ENCODE measurements at places on chromosomes 1 and 21.
A peak's percentile ranks its signal among the peaks of the same experiment; 100 is the strongest.

DNA sequence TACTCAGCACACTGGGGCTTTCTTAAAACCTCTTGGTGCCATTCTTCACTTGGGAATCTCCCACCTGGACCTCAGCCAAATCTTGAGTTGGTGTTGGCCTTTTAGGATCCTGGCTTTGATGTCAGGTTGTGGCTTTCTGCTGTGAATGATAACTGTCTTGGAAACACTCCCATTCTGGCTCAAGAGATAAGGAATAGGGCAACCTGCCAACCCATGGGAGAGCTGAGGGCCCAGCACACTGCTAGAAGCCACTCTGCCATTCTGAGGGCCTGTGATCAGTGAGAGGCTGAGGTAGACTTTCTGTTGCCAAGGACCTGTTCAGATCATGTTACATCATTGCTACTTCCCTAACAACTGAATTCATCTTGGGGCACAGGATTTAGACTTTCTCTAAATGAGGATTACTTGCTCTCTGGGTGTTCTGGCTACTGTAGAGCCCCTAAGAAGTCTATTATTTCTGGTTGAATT lies 45.8 kb downstream of the TTC39A start:
- DNase-seq: no peak

- DNase-seq: no peak
Measured at GRCh38 chr1:54356680-54357147, 49.5 kb downstream of the SSBP3 start.

GRCh38 chr1:28249866-28250295 lies 9.4 kb upstream of the SESN2 start:
- DNase-seq: no peak

DNA sequence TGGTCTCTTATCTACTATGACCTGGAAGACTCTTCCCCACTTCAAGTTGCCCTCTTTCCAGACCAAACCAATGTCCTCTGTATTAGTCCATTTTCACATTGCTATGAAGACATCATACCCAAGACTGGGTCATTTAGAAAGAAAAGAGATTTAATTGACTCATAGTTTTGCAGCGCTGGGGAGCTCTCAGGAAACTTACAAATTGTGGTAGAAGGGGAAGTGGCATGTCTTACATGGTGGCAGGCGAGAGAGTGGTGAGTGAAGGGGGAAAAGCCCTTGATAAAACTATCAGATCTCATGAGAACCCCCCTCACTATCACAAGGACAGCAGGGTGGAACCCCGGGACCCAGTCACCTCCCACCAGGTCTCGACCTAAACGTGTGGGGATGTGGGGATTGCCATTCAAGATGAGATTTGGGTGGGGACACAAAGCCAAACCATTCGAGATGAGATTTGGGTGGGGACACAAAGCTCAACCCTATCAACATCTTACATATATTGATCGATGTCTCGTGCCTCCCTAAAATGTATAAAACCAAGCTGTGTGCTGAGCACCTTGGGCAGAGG lies 14.2 kb upstream of the AGPAT3 start:
- DNase-seq: no peak

DNA sequence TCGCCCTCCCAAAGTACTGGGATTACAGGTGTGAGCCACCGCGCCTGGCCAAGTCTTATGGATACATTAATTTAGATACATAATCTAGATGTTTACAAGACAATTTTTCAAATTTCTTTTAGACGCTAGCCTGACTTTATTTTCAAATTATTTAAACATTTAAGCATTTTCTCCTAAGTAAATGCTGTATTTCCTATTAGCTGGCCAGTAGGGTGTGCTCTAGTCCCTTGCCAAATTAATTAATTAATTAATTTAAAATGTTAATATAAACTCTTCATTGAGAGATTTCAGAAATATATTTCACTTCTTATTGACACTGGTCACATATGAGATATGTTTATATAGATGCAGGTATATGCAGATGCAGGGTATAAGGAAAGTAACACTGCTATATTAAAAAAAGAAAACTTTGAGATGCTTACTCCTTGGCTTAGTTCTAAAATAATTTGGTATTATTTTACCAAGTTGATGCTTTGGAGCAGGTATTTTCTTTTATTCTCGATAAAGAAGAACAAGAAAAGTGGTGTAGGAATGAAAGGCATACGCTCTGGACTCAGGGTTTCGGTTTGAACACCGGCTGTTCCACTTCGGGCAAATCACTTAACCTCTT lies 5.2 kb upstream of the ERRFI1 start:
- DNase-seq: no peak

- DNase-seq: no peak
Measured at GRCh38 chr21:30083225-30083945, 83.2 kb downstream of the CLDN17 start.

- DNase-seq: no peak
Measured at GRCh38 chr1:159054427-159054826, 22.1 kb downstream of the AIM2 start.

DNA sequence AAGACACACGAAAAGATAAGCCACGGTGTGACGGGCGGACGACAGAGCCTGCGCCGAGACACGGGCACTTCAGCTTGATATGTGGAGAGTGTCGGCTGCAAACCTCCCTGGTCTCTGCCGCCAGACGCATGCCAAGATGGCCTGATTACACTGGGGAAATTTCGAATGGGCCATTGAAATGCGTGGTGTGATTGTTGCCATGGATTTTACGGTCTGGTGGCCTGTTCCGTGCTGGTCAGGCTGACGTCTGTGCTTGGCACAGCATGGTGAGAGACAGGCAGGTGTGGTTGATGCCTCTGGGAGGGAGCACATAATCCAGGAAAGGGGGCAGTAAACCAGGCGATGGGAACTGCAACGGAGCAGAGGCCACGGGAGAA lies 105.6 kb upstream of the TMPRSS2 start:
- no peak for DNase-seq

DNA sequence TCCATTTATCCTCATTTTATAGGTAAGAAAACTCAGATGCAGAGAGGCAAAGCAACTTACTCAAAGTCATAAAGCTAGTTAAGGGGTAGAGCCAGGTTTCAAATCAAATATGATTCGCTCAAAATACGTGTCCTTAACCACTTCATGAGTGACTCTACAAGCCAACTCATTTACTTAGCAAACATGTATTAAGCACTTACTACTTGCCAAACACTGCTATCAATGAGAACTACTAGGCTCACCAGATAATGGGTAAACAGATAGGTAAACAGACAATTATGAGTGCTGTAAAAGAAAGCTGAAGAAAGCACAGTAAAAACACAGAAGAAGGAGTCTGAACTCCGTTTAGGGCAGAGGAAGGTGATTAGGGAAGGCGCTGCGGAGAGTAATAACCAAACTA lies 65.9 kb downstream of the WDR64 start:
- no peak for DNase-seq

- DNase-seq: no peak
Measured at GRCh38 chr1:240941701-240942370, 329.9 kb upstream of the GREM2 start.

DNA sequence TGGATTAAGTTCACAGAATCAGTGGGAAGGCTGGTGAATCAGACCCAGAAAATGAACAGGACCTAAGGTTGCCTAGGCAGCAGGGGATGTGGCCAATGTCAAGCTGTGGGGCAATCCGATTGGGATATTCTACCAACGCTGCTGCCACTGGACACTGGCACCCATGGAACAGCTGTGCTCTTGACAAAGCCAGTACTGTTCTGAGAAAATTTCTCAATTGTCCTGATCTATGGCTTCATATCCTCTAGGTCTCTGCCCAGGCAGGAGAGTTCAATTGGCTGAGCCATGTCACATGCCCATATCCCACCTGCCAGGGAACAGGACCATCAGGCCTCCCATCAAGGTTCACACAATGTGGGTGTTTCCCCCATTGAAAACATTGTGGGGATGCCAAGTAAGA lies 6.2 kb downstream of the TACSTD2 start:
- DNase-seq: no peak

DNA sequence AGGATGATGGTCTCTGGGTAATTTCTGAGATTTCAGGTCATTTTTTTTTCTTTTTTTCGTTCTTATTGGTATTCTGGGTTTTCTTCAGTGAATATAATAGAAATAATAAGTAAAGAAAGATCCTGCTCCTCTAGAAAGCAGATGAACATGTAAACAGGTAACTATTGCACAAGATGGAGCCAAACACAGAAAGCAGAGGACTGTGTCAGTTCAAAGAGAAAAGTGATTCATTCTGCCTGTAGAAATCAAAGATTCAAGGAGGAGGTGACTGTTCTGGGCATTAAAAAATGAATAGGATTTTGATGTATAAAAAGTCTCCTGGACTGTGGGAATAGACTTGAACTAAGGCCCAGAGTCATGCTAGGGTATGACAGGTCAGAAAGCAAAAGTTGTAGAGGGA lies 41.9 kb upstream of the POU2F1 start:
- DNase-seq: no peak

- DNase-seq: no peak
Measured at GRCh38 chr1:21778405-21778727, 4.6 kb downstream of the USP48 start.

- no peak for DNase-seq
Measured at GRCh38 chr1:100299521-100300222, 33.7 kb downstream of the RTCA start.

- DNase-seq: no peak
Measured at GRCh38 chr1:116948642-116949041, 38.9 kb downstream of the PTGFRN start.

DNA sequence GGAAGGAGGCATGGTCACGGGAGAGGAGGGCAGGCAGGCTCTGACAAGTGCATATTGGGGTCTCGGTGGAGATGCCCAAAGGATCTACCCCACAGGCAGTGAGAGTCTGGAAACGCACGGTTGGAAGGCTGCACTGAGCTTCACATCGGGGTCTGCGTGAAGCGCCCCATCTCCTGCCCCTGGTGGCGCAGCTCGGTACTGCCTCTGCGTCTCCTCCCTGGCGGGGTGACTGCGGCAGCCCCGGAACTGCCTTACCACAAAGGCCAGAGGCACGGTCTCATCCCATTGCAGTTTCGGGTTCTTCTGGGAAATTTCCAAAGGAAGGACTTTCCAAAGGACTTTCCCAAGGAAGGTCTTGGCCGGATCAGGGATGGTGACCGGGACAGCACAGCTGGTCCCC lies 69.2 kb upstream of the AJAP1 start:
- no peak for DNase-seq

GRCh38 chr21:45326891-45327440 lies 39.3 kb upstream of the POFUT2 start:
- no peak for DNase-seq

- DNase-seq: no peak
Measured at GRCh38 chr1:204736836-204737235, 51.3 kb upstream of the LRRN2 start.

- no peak for DNase-seq
Measured at GRCh38 chr1:212037900-212038299, 2.4 kb downstream of the DTL start.

GRCh38 chr21:43832648-43833047 lies 32.4 kb upstream of the AGPAT3 start:
- DNase-seq: no peak

- DNase-seq: no peak
Measured at GRCh38 chr1:35605071-35605866, 32.2 kb downstream of the TFAP2E start.

- no peak for DNase-seq
Measured at GRCh38 chr1:101474039-101474665, 237.3 kb downstream of the S1PR1 start.

DNA sequence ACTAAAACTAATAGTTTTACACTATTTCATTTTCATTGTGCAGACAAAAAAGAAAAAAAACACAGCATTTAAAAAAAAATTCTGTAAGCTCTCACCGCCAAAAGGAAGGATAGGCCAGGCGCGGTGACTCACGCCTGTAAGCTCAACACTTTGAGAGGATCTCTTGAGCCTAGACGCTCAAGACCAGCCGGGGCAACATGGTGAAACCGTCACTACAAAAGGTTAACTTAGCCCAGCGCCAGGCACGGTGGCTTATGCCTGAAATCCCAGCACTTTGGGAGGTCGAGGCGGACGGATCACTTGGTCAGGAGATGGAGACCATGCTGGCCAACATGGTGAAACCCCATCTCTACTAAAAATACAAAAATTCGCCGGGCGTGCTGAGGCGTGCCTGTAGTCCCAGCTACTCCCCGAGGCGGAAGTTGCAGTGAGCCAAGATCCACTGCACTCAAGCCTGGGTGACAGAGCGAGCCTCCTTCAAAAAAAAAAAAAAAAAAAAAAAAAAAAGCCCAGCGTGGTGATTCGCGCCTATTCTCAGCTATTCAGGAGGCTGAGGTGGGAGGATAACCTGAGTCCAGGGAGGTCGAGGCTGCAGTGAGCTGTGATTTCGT lies 14.3 kb upstream of the SPEN start:
- peak; percentile 3 for DNase-seq

DNA sequence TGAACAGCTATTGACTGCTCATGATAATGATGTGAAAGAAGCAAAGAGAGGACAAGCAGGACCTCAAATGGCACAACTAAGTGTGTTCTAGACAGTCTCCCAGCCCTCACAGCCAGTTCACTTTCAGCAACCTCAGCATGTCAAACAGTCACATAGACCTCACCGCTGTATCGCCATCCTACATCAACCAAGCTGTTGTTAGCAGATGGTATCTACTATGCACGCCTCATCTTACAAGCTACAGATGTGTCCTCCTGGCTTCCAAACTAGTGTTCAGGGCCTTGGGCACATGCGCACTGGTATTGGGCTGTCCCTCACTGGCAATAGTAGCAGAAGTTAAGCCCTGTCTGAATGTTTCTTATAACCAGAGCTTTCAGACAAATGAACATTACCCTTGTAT lies 28.4 kb downstream of the EVI5 start:
- DNase-seq: no peak

- DNase-seq: no peak
Measured at GRCh38 chr1:21189906-21190500, 13.3 kb upstream of the EIF4G3 start.

- DNase-seq: no peak
Measured at GRCh38 chr1:191974004-191974403, 184.3 kb upstream of the RGS18 start.

DNA sequence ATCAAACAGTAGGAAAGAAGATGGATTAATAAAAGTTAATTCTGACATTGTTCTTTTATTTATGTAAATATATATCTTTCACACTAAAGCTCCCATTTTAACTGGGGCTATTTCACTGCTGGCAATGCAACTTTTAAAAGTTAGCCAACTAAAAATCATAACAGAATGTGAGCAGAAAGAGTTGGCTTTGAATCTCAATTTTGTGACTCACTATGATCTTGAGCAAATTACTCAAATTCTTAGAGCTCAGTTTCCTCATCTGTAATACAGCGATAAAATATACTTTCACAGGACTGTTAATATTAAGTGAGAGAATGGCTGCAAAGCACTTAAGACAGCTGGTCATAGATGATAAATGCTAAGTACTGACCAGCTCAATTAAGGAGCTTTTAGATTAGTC lies 10.8 kb downstream of the EFCAB14 start:
- no peak for DNase-seq
